Right renal pelvis (tissue), 4 donors: ENCODE measurements at places on chromosomes 7 and 10. TPM values are rescaled to one million over a fixed set of nuclear protein-coding genes. Genes with fewer than 3 reads are reported as not detected.

DNA sequence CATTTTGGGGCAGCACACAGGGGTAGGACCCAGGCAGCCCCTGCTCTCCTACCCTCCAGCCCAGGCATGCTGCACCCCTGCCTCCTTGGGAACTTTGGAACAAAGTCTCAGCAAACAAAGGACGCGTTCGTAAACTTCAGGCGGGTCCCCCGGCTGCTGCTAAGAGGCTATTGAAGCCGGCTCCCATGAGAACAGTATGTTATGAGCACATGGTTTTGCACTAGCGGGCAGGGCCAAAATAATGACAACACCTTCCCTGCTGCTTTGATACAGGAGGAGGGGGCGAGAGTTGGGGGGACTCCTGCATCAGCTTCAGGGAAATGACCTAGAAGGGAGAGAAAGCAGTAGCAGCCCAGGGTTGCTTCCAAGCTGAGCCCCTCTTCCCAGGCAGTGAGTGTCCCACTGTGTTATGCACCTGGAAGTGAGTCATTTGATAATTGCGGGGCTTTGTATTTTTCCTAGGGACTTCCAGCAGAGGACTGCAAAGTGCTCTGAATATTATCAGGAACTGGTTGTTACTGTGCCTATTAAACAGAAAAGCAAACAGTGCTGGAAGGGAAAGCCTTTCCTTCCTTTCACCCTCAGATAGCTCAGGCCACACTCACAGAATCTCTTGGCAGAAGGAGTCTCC, 6.9 kb downstream of the ITPRIP start:
- DNase-seq = no peak

DNA sequence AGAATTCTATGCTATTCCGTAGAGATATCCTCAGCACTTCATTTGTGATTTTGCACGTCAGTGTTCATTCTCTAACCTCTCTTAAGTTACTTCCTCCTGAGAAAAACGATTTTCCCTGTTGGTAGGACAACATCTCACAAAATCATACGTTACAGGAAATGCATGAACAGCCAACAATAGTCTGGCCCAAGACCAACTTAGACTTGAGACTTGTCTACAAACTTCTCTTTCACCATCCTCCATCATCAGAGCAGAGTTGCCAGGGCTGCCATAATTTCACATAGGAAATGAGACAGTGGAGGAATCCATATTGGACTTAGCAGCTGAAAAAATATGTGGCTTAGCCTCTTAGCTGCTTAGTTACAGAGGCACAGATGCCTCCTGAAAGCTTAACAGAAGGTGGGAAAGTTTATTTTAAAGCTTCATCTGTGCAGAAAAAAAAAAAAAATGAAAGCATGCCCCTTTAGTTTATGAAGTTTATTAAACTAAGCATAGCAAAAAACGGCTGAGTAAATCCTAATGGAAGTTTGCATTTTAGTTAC, 222.5 kb upstream of the CACNA2D1 start:
- no peak for DNase-seq

DNA sequence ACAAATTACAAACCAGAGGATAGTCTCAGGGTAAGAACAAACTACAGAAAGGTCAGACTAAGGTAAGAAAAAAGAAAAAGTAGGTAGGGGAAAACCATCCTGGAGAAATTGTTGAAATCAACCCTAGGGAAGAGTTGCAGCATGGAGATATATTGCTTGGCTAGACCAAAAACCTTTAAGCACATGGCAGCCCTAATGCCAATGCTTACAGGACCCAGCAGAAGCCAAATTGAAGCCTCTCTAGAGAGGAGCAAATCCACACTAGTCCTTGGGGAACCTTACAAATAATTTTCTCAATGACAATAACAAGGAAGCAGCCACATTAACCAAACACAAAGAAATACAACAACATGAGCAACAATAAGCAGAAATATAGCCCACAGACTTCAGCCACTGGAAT, 81.9 kb downstream of the CNOT4 start:
- no peak for DNase-seq

GRCh38 chr7:114924038-114924712, 2.3 kb downstream of the MDFIC start:
- no peak for DNase-seq

GRCh38 chr10:122727426-122727825, 27.8 kb upstream of the C10orf120 start:
- no peak for DNase-seq

DNA sequence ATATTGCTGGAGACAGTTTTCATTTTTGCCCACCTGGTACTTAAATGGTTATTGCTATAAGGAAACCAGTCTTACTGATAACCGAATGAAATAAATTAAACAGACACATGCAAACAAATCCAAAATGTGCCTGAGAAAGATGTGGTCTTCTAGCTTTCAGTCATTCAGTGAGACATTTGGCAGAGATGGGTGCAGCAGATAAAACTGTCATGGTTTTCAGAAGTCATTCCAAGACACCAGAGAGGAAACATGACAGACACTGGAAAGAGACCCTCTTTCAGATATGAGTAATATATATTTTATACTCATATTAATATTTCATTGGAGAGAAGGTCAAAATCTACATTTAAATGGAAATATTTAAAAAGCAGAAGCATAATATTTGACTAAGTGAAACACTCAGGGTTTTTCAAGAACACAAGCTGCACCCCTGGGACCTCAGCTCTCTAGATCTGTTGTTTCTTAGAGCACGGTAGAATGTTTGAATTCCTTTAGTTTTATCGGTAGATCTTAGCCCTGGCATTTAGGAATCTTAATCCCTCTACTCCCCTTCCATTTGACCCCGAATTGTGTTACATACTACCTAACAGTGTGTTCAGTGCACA, 246.1 kb downstream of the AUTS2 start:
- DNase-seq = no peak

GRCh38 chr10:122276611-122277208, 5.6 kb downstream of the BTBD16 start:
- no peak for DNase-seq

GRCh38 chr7:141585592-141586510, 34.6 kb downstream of the AGK start:
- no peak for DNase-seq

DNA sequence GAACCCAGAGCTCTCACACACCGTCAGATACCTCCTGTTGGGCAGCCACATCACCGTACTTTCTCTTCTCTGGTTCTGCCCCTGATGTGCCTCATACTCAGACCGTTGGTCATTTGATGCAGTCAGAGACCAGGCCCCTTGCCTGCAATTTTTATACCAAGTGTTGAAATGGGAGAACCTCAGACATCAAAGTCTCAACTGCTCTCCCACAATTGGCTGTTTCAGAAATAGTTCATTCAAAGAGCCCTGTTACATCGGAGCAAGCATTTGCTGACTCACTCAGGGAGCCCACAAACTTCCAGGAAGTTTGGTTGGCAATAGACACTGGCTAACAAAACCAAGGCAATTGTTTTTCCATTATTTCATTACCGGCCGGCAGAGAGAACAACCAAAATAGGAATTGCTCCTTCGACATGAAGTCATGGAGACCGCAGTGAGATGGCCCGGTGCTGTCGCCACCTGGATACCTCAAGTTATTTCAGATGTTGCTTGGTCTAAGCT, 33.5 kb upstream of the ADAM12 start:
- no peak for DNase-seq

DNA sequence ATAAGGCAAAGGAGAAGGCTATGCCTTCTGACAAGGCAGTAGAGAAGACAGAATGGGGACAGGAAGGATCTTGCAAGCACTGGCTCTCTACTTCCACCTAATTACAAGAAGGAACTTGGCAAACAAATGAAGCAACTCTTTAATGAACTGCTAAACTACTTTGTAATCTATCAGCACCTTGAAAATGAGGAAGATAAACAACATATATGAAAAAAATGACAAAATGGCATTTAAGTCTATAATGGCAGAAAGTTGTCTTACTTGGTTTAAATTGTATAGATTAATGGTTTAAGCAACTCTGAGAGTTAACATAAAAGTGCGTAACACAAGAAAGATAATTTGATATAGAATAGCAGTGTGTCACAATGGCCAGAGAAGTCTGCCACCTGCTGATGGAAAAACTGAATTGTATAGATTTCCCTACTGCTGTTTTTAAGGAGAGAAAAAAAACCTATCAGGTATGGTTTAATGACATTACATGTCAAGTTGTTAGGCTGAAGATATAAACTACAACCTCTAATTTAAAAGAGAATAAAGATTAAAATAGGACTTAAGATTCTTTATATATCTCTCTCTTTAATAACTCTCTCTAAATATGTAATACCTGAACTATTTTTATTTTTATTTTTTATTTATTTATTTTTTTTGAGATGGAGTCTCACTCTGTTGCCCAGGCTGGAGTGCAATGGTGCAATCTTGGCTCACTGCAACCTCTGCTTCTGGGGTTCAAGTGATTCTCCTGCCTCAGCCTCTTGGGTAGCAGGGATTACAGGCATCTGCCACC, 11.8 kb downstream of the NT5C3A start:
- no peak for DNase-seq

GRCh38 chr7:21238400-21239116, 189.3 kb upstream of the SP4 start:
- DNase-seq = no peak

- DNase-seq = no peak
These were observed 92.6 kb downstream of the RGS10 start for GRCh38 chr10:119449760-119450461.

GRCh38 chr10:92413519-92413918, 122.6 kb downstream of the MARCHF5 start:
- no peak for DNase-seq

DNA sequence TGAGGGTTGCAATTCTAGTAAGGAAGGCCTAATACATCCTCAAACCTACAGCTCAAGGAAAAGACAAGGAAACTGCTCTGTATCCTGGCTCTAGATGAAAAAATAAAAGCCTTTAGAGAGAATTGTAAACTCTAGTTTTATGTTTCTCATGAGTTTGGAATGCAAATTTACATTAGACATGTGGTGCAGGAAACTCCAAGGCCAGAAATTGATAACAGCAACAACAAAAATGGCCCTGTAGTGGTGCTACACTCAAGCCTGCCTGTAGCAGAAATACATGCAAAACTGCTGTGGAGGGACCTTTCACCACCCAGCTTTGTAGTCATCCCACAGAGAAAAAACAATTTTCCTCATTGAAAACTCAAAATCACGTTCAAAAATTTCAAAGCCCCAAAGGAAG, 546.7 kb upstream of the LRRN3 start:
- DNase-seq = no peak

The LRRC4 gene
- 9.6 TPM for polyA plus RNA-seq

The PLPP4 gene
- 7.1 TPM for polyA plus RNA-seq

The SMURF1 gene
- polyA plus RNA-seq = 15.7 TPM

The ARHGEF5 gene
- 36.9 TPM for polyA plus RNA-seq

The UPK3B gene
- 0.38 TPM for polyA plus RNA-seq

The TYW1B gene
- 3.2 TPM for polyA plus RNA-seq

The HOXA4 gene
- polyA plus RNA-seq = 24.3 TPM

The TRPV5 gene
- polyA plus RNA-seq = 0.90 TPM

The TCAF2 gene
- polyA plus RNA-seq = 3.1 TPM

The AKR1C4 gene
- not detected for polyA plus RNA-seq
